Muscle of back (tissue), 13 donors: ENCODE measurements at places on chromosomes 6 and 20. TPM values are rescaled to one million over a fixed set of nuclear protein-coding genes. Genes with fewer than 3 reads are reported as not detected.

DNA sequence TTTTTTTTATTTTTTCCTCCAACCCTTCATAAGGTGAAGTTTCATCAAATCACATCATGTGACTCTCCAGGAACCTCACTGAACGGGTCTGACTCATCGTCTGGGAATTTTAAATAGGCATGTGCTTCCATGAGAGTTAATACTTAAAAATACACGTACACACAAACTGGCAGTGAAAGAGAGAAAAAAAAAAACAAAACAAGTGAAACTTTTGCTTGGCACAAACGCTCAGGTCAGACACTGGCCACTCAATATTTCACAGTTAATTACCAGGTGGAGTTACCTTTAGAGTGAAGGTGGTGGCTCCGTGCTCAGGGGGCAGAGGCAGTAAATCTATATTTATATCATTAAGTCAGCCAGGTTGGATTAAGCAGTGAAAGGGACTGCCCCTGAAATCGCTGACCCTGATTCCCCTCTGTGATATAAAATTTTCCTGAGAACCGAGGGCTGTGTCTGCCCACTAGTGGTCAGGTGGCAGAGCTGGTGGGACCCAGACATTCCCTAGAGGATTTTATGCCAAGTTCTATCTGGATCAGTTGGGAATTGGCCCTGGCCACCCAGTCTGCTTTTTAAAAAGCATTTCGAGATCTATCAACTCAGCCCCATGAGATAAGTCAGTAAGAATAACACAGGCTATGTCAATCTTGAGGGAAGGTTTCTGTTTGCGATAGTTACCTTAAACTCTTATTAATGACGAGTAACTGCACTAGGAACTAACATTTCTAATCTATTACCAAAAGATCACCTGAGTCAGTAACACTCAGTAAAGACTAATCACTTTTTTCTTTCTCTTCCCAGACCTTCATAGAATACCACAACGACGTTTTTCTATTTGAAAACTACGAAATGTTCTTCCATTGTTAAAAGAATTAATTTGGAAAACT lies 259.1 kb downstream of the HDGFL1 start:
- peak; percentile 85 for DNase-seq

- no peak for DNase-seq
These were observed 477.3 kb downstream of the PREX1 start for GRCh38 chr20:48350313-48350988.

- no peak for DNase-seq
These were observed 72.2 kb downstream of the UNC5CL start for GRCh38 chr6:40966860-40967259.

The EYA4 gene
- 24.5 TPM for polyA plus RNA-seq

DNA sequence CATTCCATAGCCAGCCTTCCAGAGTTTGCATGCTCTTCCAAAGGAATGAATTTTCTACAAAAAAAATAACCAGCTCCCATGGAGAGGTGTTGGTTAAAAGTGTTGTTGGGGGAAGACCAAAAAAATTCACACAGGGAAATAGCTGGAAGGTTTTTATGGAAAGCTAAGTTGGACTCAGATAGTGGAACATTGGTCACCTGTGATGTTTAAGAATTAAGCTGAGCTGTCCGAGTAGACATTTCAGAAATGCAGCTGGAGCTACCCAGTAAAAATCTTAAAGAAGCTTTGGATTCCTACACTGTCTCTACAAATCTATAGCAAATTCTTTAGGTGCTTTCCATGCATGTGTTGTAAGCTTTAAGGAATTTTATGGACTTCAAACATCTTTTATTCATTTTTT lies 155.5 kb downstream of the THBS2 start:
- DNase-seq = no peak

GRCh38 chr6:7127680-7128079 lies 19.9 kb downstream of the RREB1 start:
- DNase-seq = no peak

DNA sequence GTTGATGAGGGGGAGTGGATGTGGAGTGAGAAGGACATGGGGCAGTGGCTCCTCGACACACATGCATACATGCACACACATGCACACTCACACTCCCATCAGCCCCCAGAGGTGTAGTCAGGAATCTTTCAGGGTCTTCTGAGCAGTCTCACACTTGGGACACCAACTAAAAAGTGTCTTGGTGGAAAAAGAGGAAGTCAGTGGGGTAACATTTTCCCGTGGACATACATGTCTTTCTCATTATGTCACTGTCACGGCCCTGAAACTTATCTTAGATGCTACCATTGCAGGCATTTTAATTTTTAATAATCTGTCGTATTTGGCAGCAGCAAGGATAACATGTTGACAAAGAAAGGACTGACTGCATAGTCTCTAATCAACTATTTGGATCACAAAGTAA lies 261.1 kb downstream of the ADGRG6 start:
- no peak for DNase-seq

The PLCB1 gene
- 9.0 TPM for polyA plus RNA-seq

The ACTL10 gene
- 0.24 TPM for polyA plus RNA-seq

GRCh38 chr6:112296122-112296521 lies 41.8 kb upstream of the LAMA4 start:
- DNase-seq = no peak

The IP6K3 gene
- 18.4 TPM for polyA plus RNA-seq

DNA sequence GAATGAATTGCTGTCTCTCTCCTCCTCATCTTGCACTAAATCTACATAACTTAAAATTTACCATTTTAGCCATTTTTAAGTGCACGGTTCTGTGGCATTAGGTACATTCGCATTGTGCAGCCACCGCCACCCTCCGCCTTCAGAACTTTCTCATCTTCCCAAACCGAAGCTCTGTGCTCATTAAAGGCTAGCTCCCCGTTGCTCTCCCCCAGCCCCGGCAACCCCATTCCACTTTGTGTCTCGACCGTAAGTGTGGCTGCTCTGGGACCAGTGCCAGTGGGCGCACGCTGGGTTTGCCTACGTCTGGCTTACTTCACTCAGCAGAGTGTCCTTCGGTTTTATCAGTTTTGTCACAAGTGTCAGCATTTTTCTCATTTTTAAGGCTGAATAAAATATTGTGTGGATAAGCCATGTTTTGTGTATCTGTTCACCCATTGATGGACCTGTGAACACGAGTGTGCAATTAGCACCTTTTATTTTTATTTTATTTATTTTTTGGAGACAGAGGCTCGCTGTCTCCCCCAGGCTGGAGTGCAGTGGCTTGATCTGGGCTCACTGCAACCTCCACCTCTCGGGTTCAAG lies 16.8 kb downstream of the SLC17A9 start:
- no peak for DNase-seq

The SUMO4 gene
- polyA plus RNA-seq = 1.7 TPM

DNA sequence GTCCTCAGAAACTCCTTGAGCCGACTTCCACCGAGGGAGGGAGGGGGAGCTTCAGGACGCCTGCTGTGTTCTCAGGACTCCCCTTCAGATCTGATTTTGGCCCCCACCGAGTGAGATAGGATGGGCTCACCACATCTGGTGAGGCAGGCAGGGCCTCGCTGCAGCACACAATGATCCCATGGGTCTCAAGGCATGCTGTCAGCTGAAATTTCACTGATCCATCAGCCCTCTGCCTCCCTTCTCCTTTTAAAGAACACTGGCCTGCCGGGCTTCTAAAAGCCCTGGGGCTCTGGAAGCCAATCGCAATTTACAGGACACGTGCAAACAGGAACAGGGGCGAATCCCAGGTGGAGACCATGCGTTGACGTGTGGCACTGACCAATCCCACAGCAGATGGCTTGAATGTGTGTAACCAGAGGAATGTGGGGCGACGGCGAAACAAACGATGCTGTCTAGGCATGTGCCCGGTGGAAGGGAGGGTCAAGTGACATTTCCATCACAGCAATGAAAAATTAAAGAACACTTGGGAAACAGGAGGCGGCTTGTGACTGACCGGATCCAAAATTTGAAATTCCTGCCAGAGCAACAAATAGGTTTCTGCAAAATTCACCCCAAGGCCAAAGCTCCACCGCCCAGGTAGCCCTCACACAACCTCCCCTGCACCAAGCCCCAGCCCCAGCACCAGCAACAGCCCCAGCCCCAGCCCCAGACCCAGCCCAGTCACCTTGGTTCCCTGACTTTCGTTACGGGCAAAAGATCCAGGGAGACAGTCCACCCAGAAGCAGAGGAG lies 167.1 kb upstream of the ZNF337 start:
- no peak for DNase-seq

GRCh38 chr6:152625213-152625612 lies 11.9 kb downstream of the SYNE1 start:
- DNase-seq = no peak

DNA sequence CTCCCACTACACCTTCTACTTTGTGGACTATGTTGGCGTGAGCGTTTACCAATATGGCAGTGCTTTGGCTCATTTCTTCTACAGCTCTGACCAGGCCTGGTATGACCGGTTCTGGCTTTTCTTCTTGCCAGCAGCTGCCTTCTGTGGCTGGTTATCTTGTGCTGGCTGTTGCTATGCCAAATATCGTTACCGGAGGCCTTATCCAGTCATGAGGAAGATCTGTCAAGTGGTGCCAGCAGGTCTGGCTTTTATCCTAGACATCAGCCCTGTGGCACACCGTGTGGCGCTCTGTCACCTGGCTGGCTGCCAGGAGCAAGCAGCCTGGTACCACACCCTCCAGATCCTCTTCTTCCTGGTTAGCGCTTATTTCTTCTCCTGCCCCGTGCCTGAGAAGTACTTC lies 16.5 kb upstream of the EFHC1 start:
- DNase-seq = no peak

The NRM gene
- 33.1 TPM for polyA plus RNA-seq

DNA sequence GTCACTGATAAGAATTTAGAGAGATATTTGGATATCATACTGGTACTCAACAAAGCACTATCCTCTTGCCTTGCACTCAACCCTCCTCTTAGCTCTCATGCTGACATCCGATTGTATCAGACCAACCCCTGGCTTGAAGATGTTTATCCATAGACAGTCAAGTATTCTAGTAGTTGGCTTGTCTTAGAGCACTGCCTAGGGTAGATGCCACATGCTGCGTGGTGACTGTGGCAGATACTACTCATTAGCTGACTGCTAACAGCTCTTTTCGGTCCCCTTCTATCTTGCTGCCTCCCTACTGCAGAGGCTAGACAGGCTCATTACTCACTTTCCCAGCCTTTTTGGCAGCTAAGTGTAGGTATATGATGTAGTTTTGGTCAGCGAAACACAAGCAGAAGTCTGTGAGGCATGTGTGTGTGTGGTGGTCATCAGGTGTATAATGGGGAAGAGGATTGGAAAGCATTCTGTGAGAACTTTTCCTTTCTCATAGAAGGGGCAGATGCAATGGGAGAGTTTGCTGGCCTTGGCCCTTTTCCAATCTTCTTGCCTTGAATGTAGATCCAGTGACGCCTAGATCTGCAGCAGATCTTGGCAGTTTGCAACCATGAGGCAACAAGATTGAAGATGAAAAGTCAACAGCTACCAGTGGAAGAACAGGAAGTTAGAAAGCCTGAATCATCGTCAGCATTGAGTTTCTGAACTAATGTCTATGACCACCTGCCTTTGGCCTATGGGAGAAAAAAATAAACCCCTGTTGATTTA lies 4.4 kb upstream of the IFNGR1 start:
- no peak for DNase-seq

DNA sequence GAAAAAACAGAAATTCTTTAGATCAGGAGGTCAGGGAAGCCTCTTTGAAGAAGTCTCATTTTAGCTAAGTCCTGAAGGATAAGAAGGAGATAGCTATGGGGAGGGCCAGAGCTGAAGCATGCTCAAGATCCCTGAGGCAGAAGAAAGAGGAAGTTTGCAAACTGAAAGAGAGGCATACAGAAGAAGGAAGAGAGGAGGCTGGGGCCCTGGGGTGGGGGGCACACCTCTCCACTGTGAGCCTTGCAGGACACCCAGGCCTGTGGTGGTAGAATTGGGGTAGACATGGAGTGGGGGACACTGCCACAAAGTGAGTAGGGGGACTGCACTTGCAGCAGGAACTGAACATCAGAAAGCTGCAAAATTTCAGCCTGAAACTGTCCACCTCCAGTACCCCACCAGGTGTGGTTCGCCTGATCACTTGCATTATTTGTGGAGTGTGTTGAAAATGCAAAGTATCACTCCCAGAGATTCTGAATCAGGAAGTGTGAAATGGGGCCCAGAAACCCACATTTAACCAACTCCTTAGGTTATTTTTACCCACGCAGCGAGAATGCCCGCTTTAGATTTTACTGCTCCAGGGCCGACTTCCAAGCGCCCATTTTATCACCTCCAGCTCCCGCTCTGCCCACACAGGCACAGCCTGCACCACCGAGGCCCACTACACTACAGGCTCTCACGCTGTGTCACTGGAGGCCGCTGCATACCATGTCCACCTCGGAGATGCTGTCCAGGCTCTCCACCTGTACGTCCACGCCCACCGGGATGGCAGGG lies 44.0 kb downstream of the GABRR2 start:
- DNase-seq = no peak

GRCh38 chr6:144886682-144887081 lies 601.5 kb downstream of the UTRN start:
- no peak for DNase-seq

The IRF4 gene
- polyA plus RNA-seq = 0.96 TPM

DNA sequence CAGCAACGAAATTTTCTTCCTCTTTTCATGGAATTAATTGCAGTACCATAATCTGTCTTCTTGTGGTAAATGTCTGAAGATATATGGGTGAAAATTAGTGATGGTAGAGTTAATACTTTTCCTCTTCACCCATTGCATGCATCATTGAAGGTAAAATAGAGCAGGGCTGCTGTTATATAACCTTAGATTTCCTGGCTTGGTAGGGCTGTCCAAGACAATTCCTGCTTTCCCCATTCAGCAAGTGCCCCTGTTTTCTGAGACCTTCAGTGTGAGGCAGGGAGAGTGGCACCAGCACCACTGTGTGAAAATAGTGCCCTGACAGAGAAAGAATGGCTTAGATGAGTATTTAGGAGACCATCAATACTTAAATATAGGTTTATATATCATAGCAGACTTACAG lies 202.0 kb downstream of the ZFAND3 start:
- DNase-seq = no peak

The CAPN11 gene
- 0.47 TPM for polyA plus RNA-seq

DNA sequence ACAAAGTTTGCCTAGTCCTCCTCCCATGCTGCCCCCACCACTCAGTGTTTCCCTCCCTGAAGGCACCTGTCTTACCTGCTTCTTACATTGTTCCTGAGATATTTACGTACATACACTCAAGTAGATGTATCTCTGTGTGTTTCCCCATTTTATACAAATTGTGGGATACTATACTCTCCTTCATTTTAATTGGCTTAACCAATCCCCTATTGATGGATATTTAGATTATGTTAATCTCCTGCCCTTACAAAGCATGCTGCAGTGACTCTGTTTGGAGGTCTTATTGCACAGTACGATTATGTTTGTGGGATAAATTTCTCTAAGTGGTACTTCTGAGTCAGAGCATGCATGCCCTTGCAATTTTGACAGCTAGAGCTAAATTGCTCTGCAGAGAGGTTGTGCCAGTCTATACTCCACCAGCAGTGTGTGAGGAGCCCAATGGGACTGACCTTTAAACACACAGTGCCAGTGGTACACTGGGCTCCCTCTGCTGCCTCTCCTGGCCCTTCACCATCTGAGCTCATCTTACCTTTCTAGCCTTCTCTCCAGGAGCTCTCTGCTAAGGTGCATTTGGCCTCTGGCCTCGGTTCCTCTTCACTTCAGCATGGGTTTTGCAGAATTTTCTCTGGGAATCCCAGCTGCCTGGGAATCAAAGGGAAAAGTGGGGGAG lies 57.4 kb downstream of the LYRM2 start:
- DNase-seq = no peak

The ULBP1 gene
- polyA plus RNA-seq = 0.51 TPM

- DNase-seq = no peak
These were observed 25.7 kb upstream of the TCFL5 start for GRCh38 chr20:62887152-62887859.

- DNase-seq = no peak
These were observed 22.7 kb downstream of the DSE start for GRCh38 chr6:116393430-116393829.
